ENCODE measurements at places on chromosomes 5 and 9. TPM values are rescaled to one million over a fixed set of nuclear protein-coding genes. Genes with fewer than 3 reads are reported as not detected.

PDZD2 gene
- total RNA-seq: 1.8 TPM

UNC5A gene
- total RNA-seq: 0.97 TPM

DBH gene
- total RNA-seq: not detected

PPIC gene
- total RNA-seq: 42.4 TPM
